ENCODE measurements at places on chromosomes 4 and X.

DNA sequence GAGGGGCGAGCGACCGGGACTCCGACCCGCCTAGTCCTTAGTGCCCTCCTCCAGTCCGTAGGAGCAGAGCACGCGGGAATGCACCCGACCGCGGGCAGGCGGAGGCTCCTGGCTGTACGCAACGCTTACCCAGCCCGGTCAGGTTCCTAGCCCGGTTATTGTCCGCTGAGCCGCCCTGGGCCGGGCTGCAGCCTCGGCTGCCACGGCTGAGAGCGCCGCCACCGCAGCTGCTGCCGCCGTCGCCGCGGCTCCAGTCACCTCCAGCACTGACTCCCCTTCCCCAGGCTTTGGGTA is at the start of gene AMER1:
TSS of gene AMER1 (minus strand) at position 268 of the 294 bp plus-strand sequence. CDS start 12,422 bp downstream, outside the sequence.
- DNase-seq: no peak

DNA sequence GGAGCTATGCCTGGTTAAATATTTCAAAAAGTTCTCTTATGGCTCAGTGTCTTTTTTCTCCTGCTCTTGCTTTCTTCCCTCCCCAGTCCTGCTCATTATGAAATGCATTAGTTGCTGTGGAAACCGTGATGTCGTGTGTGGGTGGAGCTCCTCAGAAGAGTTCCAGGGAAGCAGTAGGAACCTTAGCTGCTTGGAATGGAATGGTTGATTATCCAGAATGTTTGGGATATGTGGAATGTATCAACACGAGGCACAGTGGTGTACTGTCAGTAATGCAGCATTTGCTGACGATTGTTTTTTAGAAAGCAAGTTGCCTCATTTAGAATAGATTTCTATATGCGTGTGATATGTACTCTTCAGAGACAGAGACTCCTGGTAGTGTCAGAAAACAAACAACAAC is 333.2 kb downstream of the ARHGAP10 start:
- peak; percentile 70 for DNase-seq

DNA sequence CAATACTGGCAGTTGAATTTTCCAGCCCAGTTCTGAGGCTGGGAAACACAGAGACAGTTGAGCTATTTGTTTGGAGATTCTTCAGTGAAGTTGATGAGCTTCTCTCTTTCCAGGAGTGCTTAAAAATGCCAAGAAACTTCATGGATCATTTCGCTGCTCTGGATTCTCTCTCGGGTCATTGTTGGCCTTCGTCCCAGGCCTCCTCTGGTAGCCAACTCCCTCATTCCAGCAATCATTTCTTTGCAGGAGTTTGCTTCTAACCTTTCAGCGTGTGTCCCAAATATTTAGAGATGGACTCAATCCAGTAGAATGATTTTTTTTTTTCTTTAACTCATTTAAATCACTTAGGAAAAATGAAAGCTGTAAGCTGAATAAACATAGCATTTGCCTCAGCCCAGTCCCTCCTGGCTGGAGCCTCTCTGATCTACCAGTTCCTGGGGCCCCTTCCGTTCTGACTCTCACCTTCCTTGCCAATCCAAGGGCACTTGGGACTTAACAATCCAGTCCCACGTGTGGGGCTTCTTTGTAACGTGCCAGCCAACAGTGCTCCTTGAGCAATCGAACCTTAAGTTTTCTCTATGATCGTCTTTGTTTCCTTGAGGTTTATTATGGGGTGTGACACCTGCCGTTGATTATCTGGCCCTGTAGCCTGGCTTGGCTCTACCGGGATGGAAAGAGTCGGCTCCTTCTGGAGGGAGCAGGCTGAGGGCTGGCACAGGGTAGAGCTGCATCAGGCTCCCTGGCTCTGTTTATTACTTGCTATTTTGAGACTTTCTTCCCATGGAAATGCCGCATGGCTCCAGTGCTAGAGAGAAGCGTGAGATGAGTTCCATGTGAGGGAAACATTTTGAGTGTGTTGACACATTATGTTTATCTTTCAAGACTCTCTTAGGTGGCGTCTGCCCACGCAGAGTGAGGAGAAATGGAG is 80.4 kb upstream of the GPC4 start:
- DNase-seq: peak; percentile 26

GRCh38 chr4:57073559-57073958 is 36.6 kb downstream of the IGFBP7 start:
- DNase-seq: no peak

DNA sequence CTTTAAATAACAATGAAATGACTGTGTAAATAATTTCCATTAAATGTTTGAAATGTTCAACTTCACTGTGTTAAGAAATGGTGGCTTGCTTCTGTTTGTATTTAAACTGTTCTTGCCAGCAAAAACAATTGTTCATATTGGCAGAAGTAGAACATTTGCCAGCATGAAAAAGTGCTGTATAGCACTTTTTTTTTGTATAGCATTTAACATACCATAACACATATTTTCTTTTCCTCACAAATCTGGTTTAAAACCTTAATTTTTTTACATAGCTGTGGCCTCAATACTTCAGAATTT is 94.1 kb downstream of the COX18 start:
- peak; percentile 53 for DNase-seq

DNA sequence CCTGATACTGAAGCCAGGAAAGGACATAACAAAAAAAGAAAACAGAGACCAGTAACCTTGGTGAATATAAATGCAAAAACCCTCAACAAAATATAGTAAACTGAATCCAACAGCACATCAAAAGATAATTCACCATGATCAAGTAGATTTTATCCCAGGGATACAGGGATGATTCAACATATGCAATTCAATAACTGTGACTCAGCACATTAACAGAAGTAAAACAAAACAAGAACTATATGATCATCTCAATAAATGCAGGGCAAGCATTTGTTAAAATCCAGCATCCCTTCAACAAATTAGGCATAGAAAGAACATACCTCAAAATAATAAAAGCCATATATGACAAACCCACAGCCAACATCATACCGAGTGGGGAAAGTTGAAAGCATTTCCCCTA is 112.0 kb downstream of the HHIP start:
- no peak for DNase-seq

DNA sequence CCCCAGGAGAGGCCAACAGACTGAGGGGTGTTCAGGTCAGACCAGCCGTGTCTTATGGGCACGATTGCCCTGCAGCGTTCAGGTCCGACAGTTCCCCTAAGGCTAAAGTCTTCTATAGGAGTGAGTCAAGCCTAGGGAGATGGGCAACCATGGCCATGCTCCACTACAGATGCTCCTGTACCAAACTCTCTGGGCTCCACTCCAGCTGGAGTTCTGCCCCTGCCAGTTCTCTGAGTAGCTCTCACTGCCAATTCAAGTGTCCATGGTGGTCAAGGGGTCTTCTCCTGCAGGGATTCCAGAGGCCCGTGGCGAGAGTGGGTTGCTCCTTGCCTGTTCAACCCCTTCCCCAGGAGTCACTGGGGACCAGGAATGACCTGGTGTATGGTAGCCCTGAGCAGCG is 38.2 kb downstream of the BEX3 start:
- no peak for DNase-seq

- no peak for DNase-seq
Observed at GRCh38 chrX:29083823-29084222, 496.6 kb downstream of the IL1RAPL1 start.

GRCh38 chrX:23493941-23494374 is 159.3 kb downstream of the PTCHD1 start:
- DNase-seq: no peak

DNA sequence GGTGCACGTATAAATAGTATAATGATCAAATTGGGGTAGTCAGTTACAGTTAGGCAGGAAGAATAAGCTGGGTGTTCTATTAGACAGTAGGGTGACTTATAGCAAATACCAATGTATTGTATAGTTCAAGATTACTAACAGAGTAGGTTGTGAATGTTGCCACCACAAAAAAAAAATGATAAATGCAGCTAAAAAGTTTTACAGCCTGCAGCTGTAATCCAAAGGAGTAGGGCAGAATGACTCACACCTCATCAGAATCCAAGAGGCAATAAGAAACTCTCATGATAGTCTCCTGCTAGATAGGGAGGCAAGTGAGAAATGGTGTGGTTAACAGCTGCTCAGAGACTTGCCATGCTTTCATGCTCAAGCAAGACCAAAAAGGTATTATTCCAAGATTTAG is 19.6 kb upstream of the TCEAL4 start:
- peak; percentile 24 for DNase-seq

DNA sequence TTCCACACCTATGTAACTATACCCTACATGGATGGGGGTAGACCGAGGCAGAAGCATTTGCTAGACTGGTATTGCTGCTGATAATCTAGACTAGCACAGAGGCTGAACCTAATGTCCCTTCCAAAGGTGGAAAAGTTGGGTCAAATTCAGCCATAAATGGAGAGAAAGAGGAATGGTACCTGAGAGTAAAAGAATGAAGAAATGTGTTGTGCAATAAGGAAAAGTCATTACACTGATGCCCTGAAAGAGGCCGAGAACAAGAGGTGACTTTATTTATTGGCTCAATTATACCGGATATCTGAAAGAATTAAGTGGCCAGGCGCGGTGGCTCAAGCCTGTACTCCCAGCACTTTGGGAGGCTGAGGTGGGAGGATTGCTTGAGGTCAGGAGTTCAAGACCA is 52.1 kb downstream of the ZNF41 start:
- no peak for DNase-seq

DNA sequence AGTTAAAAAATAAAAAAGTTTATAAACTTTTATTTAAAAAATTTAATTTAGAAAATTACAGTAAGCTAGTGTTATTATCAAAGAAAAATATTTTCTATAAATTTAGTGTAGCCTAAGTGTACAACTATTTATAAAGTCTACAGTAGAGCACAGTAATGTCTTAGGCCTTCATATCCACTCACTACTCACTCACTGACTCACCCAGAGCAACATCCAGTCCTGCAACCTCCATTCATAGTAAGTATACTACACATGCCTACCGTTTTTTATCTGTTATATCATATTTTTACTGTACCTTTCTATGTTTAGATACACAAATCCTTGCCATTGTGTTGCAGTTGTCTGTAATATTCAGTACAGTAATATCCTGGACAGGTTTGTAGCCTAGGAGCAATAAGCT is 129.0 kb upstream of the FAM47B start:
- DNase-seq: no peak

DNA sequence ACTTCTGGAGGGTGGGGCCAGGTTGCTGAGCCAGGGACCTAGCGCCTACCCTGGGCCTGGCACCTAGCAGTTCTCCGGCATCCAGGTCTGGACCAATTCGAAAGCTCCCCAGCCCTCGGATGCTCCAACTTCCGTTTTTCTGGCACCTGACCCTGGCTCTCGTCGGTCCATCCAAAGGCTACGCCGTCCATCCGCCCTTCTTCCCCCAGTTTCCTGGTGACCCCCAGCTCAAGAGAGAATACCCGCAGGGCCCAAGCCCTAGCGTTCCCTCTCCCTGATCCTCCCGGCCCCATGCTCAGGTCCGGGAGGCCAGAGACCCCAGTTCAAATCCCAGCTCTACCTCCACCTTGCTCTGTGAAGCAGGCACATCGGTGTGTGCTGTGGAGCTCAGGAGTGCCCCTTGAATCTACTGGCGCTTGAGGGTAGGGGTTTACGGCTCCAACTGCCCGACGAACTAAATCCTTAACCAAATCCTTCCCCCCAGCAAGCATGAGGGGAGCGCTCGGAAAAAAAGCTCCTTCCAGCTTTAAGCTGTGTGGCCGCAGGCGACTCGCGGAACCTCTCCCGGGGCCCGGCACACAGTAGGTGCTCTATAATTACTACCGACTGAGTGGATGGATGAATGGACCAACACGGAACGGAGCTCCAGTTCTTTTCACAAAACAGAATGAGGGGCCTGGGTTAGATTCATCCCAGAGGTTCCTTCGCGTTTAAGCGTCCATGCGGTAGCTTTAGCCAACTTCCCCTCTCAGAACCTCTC is 1.1 kb downstream of the CRMP1 start:
- no peak for DNase-seq

DNA sequence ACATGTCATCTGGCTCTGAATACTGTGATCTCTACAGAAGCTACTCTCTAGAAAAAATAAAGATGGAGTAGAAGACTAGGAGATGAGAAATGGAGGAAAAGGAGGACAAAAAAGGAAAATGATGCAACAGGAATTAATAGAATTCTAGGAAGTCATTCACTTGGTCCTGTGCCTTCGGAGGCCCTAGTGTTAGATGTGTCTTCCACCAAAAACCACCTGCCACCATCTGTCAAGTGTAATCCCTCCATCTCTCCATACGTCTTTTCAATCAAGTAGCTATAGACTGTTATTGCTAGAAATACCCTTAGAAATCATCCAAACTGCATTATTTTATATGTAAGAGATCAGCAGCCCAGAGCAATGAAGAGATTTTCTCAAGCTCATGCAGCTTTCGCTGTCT is 2.9 kb upstream of the RAB41 start:
- no peak for DNase-seq

DNA sequence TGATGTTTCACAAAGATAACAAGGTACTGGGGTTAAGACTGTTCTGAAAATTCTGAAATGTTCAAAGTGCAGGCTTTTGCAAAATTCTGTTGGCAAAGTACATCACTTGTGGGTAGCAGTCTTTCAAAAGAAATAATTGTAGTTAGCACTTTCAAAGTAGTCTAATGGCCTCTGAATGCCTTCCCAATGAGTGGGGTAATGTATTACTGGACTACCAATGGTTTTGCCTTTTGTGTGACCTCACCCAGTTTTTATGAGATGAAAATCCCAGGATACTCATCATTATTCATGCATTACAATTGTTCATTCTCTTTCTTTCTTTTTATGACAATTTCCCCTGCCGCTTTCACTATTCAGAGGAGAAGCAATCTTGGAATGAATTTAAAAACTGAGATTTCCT is 686.1 kb downstream of the GLUD2 start:
- DNase-seq: no peak

GRCh38 chrX:40064055-40064597 is 33.6 kb downstream of the BCOR start:
- no peak for DNase-seq

DNA sequence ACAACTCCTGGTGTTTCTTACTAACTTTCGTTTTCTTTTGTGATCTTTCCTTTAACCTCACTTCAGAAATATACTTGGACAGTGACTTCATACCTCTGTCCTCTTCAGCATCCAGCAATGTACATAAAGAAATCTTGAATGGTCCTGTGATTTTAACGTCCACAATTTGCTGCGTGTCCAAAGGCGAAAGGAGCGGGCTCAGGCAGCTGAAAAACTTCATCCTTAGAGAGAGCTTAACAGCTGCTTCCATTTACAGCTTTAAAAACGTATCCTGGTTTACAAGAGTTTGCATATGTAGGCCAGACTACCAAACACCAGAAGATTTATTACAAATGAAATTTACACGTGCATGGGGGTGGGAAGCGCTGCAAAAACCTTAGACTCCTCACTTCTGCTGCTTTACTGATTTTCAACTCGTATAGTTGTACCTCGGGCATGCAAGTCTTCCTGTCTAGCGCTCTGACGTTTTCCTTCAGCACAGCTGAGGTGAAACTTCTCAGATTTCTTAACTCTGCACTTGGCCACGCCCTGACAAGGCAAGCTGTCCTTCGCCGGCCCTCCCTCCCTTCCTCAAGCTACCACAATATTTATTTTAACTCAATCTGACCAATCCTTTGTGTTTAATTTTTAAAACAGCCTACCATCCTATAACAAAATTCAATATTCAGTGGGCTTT is 406.4 kb downstream of the FAM47A start:
- no peak for DNase-seq

- DNase-seq: no peak
Observed at GRCh38 chr4:113809311-113809710, 47.8 kb upstream of the CAMK2D start.

GRCh38 chr4:104728380-104729122 is 233.9 kb upstream of the CXXC4 start:
- no peak for DNase-seq
